ENCODE measurements at places on chromosomes 12 and 14.

GRCh38 chr12:65740506-65740872, 83.8 kb upstream of the HMGA2 start:
- no peak for DNase-seq

GRCh38 chr12:104215638-104216297, at the start of gene TXNRD1:
TXNRD1 (plus strand) TSS chr12:104215779; CDS start chr12:104215803, 24 bp downstream.
- DNase-seq: no peak

DNA sequence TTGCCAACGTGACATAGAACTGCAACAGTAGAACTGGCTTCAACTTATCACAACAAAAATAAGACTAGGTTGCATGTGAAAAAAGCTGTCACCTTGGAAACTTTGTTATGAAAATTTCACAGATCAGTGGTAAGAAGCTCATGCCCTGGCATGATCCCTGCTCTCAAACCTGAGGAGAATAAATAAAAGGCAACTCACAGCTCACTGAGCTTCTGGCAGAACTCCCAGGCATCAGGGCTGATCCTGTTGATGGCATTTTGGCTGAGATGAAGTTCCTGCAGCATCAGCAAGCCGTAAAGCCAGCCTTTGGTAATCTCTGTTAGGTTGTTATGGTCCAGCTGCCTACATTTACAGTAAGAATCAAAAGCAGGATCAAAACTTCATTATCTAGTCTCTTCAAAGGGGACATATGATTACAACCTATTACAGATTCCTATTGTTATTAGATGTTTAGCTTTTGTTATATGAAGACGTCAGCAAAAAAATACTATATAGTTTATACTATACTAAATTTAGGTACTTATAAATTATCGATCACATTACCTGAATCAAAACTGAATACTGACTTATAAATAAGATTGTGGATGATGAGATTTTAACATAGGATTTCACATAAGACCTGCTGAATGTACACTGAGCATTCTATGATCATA, 32.0 kb downstream of the LRIG3 start:
- peak; percentile 96 for DNase-seq

DNA sequence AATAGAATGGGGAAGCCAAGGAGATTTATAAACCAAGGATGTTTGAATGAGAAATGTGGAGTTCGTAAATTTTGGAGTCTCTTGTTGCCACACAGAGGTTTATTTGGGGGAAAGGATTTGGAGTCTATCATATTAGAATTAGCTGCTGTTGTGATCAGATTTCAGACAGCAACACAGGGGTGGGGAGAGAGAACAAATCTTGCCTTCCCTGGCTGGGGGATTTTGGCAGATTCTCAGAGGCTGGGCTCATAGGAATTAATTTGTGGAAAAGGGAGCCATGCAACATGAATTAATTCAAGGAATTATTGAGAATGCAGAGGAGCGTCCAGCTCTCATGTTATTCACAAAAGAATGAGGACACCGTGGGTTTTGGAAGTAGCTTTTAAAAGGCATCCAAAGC, 73.9 kb upstream of the PRMT8 start:
- DNase-seq: no peak

GRCh38 chr14:24092110-24092504, 2.0 kb upstream of the PCK2 start:
- DNase-seq: no peak

DNA sequence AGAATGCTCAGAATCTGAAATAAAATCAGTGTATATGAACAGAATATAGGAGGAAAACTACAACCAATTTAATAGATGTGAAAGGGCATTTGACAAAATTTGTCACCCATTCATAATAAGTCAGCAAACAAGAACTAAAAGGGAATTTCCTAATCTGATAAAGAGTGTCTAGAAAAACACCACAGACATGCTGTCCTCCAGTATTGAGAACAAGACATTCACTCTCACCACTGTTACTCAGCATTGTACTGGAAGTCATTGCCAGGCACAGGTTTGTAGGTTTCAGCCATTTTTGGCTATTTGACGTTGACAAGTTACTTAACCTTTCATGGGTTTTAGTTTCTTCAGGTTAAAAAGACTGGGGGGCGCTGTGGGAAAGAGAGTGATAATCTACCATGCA, 13.2 kb downstream of the EIF2S1 start:
- DNase-seq: no peak

GRCh38 chr12:107145397-107145796, 52.0 kb upstream of the CRY1 start:
- no peak for DNase-seq

DNA sequence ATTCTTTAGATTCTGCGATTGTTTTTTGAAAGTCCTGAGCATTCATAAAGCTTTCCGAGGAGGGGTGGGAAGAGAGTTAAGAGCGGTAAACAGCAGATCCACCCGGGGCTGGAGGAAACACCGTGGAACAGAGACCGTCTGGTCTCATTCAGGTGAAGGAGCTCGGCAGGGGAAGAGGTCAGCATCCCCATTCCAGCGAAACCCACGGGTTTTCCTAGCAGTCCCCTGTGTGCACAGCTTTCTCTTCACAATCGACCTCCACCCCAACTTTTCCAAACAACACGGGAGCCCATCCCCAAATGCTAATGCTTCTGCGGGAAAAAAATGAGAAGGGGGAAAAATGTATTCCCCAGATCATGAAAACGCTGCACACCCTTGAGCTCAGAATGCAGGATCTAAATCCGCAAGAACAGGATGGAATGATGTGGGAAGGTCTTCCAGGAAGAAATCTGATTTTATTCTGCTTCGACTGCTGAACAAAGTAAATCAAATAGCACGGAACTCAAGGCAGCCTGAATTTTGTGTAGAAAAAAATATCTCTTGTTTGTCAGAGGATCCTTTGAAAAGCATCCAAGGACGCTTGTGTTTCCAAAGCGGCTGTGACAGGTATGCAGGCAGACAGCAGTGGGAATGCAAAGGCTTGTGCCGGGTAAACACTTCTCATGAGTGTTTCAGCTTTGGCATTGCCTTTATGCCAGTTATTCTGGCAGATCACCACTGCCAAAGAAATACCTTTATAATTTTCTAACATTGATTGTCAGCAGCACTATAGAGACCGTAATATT, 128.8 kb downstream of the NDUFA12 start:
- DNase-seq: no peak

DNA sequence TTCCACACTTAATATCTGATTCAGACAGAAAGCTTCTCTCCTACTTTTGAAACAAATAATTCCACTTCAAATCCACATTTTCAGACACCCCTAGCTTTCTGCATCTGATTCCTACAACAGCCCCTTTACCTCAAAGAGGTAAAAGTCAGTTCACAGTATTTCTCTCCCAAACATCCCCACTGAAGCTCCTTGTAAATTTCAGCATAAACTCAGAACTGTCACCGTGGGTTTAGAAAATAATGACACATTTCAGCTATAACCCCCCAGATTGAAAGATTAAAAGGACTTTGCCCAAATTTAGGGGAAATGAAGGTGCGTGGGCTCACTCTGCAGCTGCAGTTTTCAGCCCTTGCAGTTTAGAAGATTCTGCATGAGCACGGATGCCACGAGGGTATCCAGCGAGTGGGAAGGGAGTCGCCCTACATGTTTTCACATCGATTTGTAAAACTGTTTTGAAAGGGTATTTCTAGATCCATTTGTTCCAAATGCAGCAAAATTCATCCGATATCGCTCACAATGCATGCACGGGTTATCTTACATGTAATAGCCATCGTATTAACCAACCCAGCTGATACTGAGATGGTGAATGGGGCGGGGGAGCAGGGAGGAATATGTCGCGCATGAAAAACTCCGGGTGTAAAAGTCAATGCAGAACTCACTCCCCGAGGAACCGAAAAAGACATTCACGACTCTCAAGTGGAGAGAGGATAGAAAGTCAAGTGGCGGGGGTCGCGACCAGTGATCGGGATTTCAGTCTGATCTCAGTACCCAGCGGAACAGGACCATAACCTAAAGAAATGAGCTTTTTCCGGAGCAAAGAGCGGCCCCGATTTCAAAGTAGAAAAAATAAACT, 5.0 kb upstream of the CCND2 start:
- DNase-seq: no peak

All from NCI-H446 (cell line).